ENCODE measurements at places on chromosomes 2 and 18.

- DNase-seq: no peak
These were observed 95.9 kb downstream of the MAP4K4 start for GRCh38 chr2:101793277-101793969.

DNA sequence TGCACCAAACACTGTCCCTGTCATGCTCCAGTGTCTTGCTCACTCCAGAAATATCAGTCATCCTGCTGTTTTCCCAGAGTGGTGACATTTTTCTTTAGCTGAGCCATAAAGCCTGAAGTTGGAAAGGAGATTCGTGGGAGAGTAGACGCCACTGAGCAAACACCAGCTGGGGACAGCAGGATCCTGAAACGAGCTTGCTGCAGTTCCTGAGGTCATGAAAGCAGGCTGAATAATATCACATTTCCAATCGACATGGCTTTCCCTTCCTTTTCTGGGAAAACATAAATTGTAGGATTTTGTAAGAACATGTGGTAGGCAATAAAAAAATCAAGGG lies 276.4 kb downstream of the CDCA7 start:
- no peak for DNase-seq

DNA sequence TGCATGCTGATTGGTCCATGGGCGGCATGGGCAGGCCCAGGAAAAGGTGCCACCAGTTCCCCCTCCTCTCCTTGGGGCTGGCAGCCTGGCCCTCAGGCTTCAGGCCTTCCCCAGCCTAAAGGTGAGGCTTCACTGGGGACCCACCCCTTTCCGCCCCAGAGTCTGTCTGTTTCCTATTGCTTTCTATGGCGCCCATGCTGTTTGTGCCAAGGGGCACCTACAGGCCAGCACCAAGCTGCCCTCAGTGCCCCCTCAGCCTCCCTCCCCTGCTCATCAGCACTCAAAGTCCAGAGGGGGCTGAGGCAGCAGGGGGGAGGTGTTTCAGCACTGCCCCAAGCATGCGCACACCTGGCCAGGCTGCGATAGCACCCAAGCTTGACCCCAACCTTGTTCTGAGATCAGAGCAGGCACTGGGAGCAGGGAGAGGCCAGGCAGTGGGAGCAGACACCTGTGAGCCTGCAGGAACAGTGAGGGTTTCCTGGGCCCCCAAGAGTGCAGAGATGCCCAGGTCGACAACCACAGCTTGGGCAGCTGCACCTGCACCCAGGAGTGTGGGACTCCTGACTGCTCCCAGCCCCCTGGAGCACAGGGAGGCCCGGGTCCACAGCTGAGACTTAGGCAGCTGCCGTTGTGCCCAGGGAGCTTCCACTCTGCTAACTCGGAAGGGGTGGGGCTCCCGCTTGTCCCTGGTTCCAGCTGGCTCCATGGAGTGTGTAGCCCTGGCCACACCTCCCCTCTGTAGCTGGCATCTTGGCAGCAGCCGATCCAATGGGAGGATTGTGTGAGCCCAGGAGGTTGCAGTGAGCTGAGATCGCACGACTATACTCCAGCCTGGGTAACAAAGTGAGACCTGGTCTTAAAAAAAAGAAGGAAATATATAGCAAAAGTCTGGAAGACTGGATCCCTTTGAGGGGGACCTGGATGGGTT lies 69.1 kb downstream of the NCAPH start:
- DNase-seq: no peak

DNA sequence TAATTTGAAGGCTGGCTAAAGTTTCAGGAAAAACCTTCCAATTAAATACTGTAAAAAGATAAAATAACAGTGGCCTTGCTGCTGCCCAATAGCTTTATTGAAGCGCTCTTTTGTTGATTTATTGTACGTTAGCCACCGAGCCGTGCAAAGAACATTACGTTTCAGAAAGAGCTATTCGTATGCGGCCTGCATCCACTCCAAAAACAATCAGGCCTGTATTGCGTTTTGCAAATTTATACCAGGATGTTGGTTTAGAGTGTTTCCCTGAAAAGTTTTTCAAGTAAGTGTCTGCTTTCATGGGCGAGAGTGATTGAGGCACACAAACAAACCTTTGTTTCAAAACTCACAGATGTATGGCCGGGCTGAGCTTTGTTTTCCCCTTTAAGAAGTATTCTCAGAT lies 257.2 kb upstream of the SALL3 start:
- DNase-seq: no peak

DNA sequence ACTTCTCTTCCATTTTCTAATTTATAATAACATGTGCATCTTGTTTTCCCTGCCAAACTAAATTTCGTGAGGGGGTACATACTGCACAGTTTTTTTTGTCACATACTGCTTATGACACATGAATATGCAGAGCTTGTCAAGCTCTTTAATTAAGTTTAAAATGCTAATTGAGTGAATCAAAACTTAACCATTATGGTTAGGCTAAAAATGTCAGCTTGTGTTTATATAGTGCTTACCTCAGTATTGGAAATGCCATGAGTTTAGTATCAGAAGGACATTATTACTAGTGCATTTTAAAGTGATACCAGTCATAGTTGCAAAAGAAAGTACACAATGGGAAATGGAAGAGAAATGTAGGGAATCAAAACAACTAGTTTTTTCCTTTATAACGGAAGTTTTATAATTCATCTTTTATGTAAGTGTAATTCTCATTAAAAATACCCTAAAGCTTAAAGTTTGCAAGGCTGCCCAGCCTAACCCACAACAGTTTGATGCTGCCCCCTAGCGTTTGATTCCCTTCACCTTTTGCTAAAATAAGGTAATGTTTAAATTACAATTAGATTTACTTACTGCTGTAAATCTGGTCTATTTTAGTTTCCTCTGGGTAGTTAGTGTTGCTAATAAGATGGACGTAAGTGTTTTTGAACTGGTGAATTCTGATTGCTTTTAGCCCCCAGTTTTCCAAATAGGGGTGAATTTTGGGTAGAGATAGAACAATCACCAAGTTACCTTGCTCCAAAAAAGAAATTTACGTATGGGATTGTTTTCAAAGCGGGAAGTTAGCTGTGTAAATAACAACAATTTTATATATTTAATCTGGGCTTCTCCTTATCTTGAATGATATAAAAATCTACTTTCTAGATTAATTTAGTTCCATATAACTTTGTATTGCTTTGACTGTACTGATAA lies 3.2 kb downstream of the SLC39A10 start:
- peak; percentile 86 for DNase-seq

GRCh38 chr2:157698430-157698829 lies 69.8 kb upstream of the ACVR1C start:
- DNase-seq: no peak

- DNase-seq: no peak
These were observed 41.8 kb upstream of the NAB1 start for GRCh38 chr2:190607014-190607597.

DNA sequence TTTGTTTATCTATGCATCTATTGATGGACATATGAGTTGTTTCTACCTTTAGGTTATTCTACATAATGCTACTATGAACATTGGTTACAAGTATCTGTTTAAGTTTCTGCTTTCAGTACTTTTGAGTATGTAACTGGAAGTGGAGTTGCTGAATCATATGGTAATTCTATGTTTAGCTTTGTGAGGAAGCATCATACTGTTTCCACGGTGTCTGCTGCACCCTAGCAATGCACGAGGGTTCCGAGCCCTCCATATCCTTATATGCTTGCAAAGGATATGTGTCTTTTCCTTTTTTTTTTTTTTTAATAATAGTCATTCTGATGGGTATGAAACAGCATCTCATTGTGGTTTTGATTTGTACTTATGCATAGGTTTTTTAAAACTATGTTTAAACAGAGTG lies 83.7 kb downstream of the FMNL2 start:
- DNase-seq: no peak

DNA sequence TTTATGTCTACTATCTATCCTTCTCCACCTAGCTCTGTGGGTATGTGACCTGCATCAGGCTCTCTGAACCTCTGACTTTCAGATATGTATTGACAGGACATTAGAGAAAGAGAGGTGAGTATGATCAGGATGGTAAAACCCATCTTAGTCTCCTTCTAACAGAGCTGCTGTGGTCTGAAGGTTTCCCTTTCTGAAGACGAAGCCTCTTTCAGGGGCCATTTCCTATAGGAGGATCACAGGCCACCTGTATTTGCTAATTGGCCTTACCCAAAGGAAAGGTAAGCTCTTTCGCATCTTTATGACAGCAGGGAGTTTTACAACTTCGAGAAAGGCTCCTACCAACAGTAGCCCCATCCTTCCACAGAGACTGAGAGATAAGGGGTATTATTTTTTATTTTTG lies 442.9 kb downstream of the KCNJ3 start:
- no peak for DNase-seq

- DNase-seq: no peak
These were observed 221.3 kb upstream of the RAB6C start for GRCh38 chr2:129757915-129758783.

- no peak for DNase-seq
These were observed 809.8 kb downstream of the RNF144A start for GRCh38 chr2:7726989-7727388.

- DNase-seq: no peak
These were observed 3.1 kb upstream of the TXNL4A start for GRCh38 chr18:79991494-79991893.

DNA sequence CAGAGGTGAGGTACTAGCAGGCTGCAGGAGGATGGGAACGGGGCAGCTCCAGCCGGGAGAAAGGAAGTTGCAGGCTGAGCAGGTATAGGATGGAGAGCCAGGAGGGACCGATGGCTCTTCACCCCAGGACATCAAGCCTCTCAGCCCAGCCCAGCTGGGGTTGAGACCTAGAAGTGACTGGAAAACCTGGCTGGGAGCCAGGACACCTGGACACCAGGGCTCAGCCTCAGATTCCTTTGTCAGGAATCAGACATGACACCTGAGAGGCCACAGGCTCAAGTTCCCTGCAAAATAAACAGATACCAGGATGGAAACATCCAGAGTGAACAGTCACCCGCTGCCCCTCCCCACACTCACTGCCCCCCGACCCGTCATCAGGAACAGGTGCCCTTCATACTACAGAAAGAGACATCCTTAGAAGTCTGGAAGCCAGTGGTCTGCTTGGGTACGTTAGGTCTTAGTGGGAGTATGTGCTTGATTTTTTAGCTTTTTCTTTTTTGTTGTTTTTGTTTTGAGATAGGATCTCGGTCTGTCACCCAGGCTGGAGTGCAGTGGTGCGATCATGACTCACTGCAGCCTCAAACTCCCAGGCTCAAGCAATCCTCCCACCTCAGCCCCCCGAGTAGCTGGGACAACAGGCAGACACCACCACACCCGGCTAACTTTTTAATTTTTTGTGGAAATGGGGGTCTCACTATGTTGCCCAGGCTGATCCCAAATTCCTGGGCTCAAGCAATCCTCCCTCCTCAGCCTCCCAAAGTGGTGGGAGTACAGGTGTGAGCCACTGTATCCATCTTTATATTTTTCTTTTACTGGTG lies 95.7 kb upstream of the STPG4 start:
- DNase-seq: no peak

- no peak for DNase-seq
These were observed 460.7 kb downstream of the BCL11A start for GRCh38 chr2:60092781-60093180.
